ENCODE measurements at places on chromosomes 4 and X.

- DNase-seq = no peak
Measured at GRCh38 chrX:16429406-16429805, 220.6 kb upstream of the S100G start.

DNA sequence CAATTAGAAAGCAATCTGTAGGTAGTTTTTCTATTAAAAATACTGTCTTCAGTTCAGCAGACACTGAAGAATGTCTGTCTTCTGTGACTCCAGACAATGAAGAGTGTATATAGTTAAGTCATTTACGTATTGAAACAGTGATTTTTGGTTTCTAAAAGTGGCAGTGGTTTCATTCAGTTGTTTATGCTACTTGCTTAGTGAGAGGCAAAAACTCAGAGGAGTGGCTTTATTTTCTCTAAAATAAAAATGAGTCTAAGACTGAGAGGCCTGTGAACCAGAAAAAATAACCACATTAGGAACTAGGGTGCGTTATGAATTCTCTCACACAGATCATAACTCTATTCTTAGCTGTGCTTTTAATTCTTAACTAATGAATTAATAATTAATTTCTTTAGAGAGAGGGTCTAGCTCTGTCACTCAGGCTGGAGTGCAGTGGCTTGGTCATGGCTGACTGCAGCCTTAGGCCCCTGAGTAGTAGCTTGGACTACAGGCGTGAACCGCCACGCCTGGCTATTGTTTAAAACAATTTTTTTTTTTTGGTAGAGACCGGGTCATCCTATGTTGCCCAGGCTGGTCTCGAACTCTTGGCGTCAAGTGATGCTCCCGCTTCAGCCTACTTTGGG, 31.4 kb downstream of the FREM3 start:
- no peak for DNase-seq

- DNase-seq = peak; percentile 11
Measured at GRCh38 chrX:109732017-109732801, 848 bp downstream of the ACSL4 start.

DNA sequence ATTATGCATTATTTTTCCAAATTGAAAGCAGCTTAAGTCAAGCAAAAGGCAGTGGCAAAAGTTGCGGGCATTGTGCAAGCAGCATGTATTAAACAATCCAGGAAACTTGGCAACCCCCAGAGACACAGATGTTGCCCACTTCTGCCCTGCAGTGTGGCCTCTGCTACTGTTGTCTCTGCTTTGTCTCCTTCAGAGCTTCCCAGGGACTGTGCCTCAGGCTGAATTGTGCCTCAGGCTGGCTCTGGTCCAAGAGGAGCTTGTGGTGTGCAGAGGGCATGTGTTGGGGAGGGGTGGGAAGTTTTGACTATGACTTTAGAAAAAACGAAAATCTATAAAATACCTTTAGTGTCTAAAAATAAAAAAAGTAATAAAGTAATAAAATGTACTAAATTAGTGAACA, 201.4 kb downstream of the CCSER1 start:
- DNase-seq = no peak

- peak; percentile 38 for DNase-seq
Measured at GRCh38 chr4:67393699-67394281, 151.5 kb downstream of the CENPC start.

- no peak for DNase-seq
Measured at GRCh38 chr4:38230121-38230801, 270.1 kb downstream of the PTTG2 start.

GRCh38 chr4:97500423-97500822, 642.9 kb downstream of the STPG2 start:
- no peak for DNase-seq

DNA sequence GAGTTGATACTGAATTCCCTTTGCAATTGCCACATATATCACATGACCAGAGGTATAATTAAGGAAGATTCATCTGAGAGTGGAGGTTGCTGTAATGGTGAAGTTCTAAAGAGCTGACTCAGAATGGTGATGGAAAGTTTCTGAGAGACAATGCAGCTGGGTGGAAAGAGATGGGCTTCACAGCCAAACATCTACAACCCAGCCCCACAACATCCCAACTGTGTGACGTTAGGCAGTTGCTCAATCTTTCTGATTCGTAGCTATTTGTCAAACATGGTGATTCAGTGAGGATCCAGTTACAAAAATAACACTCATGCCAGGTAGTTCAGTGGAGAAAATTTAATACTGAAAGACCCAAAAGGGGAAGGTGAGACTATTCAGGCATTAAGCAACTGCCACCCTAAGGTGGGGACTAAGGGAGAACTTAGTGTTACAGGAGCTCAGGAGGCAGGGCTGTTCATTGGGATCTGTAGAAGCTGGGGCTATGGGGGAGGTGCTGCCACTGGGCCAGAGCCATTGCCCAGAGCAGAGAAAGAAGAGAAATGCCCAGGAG, 6.9 kb upstream of the AFF1 start:
- DNase-seq = no peak

DNA sequence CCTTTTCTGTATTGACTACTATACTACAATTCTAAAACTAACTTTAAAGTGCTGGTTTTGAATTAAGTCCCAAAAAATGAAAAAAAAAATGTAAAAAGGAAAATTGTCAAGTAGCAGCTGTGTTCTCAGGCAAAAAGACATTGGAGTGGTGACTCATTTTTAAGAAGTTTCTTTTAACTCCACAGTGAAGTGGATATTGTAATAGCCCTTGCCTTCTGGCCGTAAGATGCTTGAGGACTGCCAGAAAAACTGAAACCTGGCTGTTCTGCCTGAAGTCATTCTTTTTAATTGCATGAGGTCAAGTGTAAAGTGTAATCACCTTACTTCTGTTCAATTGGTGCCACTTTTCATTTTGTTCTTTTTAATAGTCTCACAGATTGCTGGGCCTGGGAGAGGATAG, 28.9 kb downstream of the SPANXD start:
- DNase-seq = no peak

DNA sequence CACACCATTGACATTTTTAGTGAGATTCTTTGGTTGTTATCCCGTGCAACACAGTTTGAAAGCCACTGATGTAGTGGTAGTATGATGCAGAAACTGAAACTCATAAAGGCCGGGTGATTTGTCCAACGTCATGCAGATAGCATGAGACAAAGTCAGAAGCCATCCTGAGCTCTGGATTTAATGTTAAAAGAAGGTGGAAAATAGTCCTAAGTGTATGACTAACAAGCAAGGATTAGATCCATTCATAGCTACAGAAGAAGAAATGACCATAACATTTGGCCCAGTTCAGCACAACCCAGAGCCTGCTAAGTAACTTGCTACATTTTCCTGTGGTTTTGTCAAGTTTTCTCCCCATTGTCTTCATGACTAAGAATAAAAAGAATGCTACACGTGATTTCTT, 142.4 kb downstream of the AMELX start:
- DNase-seq = no peak

GRCh38 chr4:61984260-61984909, 784.3 kb downstream of the ADGRL3 start:
- no peak for DNase-seq

GRCh38 chrX:3815896-3816664, 102.6 kb upstream of the PRKX start:
- DNase-seq = peak; percentile 48

GRCh38 chr4:128600410-128600809, 209.1 kb upstream of the JADE1 start:
- no peak for DNase-seq

- DNase-seq = no peak
Measured at GRCh38 chr4:159150396-159150795, 47.5 kb downstream of the RAPGEF2 start.

DNA sequence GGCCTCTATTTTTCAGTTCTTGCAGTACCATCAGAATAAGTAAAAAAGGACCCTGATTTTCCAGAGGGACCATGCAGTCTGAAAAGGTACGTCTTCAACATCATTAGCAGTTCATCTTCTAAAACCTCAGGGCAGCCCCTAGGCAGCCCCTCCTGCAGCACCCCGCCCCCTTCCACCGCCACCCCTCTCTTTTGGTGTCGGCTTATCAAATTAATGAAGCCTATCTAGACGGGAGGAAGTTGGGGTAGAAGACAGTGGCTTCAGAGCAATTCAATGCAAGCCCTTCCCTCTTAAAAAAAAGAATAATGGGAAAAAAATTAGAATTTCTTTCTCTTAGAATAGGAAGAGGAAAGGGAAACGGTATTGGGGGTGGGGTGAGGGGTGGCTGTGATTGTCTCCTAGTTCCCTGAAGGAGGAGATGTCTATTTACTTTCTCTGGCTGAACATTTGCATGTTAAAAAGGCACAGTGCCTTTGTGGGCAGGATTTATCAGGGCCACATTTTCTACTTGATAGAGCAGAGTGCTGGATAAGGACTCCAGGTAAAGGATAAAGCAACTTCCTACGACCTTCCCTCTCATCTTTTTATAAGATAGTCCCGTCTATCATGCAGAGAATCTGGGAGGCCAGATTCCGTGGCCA, 159.4 kb downstream of the MGST2 start:
- DNase-seq = no peak

DNA sequence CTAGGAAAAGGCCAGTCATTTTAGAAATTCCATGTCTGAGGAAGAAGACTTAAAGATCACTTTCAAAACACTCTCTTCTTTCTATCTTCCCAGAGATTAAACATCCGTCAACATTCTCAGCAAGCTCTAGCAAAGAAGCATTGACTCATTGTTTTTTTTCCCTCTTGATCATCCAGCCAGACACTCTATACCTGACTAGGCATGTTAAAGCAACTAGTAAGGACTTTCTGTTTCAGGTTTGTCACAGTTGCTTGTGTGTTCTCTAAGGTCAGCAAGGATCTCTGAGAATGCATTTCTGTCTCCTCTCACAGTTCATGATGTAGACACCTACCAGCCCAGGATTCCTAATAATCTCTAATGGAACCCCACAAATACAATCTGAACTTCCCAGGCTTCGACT, 112.2 kb downstream of the IL13RA2 start:
- DNase-seq = no peak

DNA sequence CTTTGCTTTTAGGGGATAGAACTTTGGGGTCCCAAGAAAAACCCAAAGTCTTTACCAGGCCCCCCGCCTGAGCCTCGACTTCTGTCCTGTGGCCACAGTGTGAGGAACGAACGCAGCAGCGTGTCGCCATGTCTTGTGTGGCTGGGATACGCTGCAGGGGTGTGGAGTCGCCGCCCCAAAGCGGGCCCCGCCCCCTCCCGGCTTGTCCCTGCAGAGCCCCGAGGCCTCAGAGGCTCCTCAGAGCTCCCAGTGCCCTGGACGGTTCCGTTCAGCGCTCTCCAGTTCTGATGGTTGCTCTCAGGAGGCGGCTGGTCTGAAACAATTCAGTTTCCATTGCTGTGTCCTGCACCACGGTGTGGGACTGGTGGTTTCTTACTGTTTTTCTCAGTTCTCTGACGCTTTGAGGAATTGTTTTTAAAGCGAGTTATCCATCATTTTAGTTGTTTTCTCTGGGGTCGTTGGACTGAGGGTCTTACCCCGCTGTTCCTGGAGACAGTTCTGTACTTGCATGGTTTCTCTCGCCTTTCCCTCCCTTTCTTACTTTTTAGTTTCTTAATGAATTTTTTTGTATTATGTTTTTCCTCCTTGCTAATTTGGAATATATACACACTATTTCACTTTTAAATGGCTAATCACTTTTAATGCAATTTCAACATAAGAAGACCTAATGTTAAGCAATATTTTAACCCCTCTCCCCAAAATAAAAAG, 1.6 kb upstream of the IDUA start:
- peak; percentile 58 for DNase-seq

GRCh38 chr4:74375824-74376426, 11.0 kb downstream of the EREG start:
- DNase-seq = no peak

GRCh38 chr4:147864607-147865006, 132.7 kb downstream of the ARHGAP10 start:
- DNase-seq = no peak

GRCh38 chr4:88747351-88747750, 49.7 kb upstream of the NAP1L5 start:
- no peak for DNase-seq

All from activated CD4-positive, alpha-beta T cell treated with anti-CD3 and anti-CD28 coated beads, Interleukin-2, Interleukin-4, amounts not matched to agents 100 ng/mL and 50 ng/mL, durations not matched to agents 16 hours and 8 hours (primary cell).